ENCODE measurements at places on chromosomes 7 and 10. TPM values are rescaled to one million over a fixed set of nuclear protein-coding genes. Genes with fewer than 3 reads are reported as not detected.

DNA sequence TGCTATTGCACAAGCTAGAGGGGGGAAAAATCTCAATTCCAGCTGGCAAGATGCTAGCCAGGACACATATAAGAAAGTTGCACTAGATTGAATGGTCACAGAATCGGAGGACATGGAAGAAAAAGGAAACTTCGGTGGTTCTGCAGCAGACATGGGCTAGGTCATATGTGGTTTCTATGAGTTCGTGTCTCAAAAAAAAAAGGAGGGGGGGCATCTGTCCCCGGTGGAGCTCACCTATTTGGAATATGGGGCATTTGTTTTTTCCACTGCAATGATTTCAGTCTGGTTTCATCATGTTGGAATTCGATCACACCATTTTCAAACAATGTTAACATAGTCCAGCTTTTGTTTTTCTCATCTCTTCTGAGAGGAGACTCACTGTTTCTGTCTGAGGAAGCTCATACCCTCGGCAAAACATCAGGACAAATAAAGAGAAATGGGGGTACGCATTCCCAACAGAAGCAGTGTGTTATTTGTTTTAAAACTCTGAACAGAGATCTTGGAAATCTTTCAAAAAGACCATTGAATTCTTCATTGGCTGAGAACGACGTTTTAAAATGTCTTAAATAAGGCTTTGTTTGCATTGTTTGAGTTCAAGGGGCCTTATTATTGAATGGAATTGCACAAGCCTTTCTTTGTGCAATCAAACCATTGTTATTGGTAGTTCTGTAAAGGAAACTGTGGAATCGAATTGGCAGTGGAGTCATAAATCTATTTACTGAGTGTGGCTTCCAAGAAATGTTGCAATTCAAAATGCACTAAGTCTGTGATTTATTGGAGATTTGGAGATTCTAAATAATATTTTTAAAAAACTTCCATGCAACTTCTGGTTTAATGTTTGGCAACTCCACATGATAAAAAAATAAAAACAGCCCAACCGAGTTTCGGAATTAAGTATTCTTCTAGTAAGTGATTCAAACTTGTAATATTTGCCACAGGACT, 173.2 kb downstream of the RTKN2 start:
- DNase-seq, result no peak
- peak overlapping the region; percentile 44 for H3K27ac ChIP-seq
- H3K36me3 ChIP-seq, result peaks cover 19% of the 10 kb centered on the region
- peaks cover 43% of the 10 kb centered on the region for H3K4me1 ChIP-seq

The CLRN3 gene
- total RNA-seq, result not detected

DNA sequence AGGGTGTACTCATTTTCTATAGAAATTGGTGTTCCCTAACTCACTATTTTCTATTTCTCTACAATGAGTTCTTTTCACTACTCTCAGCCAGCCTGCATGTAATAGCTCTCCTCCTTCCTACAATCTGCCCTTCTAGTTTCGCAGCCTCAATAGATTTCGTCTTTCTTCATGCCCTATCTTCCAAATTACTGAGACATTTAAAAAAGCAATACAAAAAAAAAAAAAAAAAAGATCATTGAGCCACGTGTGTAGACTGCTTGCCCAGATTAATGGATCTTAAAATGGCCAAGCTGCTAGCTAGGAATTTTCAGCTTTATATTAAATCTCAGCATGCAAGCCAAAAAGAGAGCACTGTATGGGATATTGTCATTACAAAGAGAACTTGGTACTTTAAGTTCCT, 55.5 kb downstream of the ZNF277 start:
- H3K27me3 ChIP-seq, result no peaks in the 10 kb centered on the region
- DNase-seq, result no peak
- H3K4me1 ChIP-seq, result peaks cover 18% of the 10 kb centered on the region

The NEURL1 gene
- 0.42 TPM for total RNA-seq

- no peak for DNase-seq
- H3K4me3 ChIP-seq, result no peak overlapping the region
- peak overlapping the region; percentile 56 for H3K27ac ChIP-seq
- H3K4me1 ChIP-seq, result peaks cover 13% of the 10 kb centered on the region
- no peaks in the 10 kb centered on the region for H3K36me3 ChIP-seq
- no peaks in the 10 kb centered on the region for H3K27me3 ChIP-seq
Observed at GRCh38 chr7:148563583-148564274, 26.8 kb upstream of the C7orf33 start.

The BMPER gene
- total RNA-seq, result 0.65 TPM

- no peaks in the 10 kb centered on the region for H3K36me3 ChIP-seq
- H3K27me3 ChIP-seq, result no peaks in the 10 kb centered on the region
- H3K4me1 ChIP-seq, result peaks cover 13% of the 10 kb centered on the region
- H3K27ac ChIP-seq, result no peak overlapping the region
Observed at GRCh38 chr10:71547876-71548846, 151.4 kb downstream of the CDH23 start.

The GOLGA7B gene
- 0.06 TPM for total RNA-seq

The ODAD2 gene
- 0.75 TPM for total RNA-seq

GRCh38 chr7:105389889-105390288, 1.2 kb upstream of the SRPK2 start:
- H3K27ac ChIP-seq, result no peak overlapping the region
- H3K4me3 ChIP-seq, result no peak overlapping the region
- no peaks in the 10 kb centered on the region for H3K27me3 ChIP-seq
- H3K36me3 ChIP-seq, result no peaks in the 10 kb centered on the region
- H3K4me1 ChIP-seq, result peaks cover 14% of the 10 kb centered on the region

Data from esophagus muscularis mucosa (tissue), 4 donors.